ENCODE measurements at places on chromosomes 12 and 14. TPM values are rescaled to one million over a fixed set of nuclear protein-coding genes. Genes with fewer than 3 reads are reported as not detected.

DNA sequence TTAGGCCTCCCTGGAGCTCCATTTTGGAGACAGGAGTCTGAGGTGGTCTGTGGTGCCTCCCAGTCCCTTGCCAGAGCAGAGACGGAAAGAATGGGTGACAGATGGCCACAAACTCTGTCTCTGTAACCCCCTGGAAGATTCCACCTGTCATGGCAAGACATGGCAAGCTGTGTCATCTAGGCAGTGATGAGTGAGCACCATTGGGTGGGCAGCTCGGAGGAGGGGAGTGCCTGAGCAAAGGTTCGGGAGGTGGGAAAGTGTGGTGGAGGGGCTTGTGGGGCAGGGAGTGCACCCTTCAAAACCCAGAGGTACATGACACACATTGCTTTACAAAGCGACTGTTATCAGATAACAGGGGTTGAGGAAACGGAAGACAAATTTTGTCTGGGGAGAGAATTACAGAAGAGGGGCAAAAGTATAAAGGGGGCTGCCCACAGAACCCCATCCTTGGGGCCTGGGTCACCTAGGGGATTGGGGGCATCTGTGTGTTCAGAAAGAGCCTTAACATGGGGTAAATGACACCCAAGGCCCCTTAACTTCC, 3.5 kb downstream of the RIN3 start:
- peak; percentile 40 for DNase-seq

GRCh38 chr12:25617991-25618390, 64.9 kb upstream of the LMNTD1 start:
- no peak for DNase-seq

GRCh38 chr14:61438497-61438859, 117.1 kb downstream of the PRKCH start:
- DNase-seq = no peak

DNA sequence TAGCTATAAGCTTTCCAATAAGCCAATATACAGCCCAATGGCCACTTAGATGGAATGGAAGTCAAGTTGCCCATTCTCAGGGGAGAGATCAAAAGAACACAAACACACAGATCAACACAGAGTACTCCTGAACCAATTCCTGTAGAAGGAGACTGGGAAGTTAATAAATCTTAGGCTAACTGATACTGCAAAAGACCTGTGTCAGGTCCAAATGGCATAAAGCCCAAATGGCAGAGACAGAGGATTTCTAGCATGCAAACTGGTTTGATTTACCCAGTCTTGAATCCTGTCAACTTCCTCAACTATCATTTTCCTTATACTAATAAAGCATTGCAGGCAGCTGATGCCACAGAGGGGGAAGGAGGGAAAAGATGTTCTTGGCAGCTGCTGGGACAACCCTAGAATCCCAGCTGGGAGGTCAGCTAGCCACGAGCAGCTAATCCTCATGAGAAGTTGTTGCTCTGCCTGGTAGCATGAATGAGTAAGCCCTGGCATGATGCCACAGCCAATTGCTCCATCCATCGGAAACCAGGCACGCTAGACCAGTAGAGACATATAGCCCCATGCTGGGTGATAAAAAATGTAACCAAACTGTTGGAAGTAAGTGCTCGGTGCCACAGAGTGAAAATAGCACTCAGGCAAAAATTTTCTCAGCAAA, 26.2 kb downstream of the ANG start:
- DNase-seq = no peak

DNA sequence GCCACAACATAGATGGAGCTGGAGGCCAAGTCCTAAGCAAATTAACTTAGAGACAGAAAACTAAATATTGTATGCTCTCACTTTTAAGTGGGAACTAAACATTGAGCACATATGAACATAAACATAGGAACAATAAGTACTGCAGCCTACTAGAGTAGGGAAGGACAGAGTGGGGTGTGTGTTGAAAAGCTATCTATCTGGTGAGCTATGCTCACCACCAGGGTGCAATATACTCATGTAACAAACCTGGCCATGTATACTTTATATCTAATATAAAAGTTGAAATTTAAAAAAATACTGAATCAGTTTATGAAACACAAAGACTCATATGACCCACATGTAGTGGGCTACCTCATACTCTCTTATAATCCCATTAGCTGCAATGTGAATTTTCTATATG, 1305.0 kb downstream of the LRFN5 start:
- DNase-seq = no peak

SLCO1A2 gene
- not detected for total RNA-seq

DNA sequence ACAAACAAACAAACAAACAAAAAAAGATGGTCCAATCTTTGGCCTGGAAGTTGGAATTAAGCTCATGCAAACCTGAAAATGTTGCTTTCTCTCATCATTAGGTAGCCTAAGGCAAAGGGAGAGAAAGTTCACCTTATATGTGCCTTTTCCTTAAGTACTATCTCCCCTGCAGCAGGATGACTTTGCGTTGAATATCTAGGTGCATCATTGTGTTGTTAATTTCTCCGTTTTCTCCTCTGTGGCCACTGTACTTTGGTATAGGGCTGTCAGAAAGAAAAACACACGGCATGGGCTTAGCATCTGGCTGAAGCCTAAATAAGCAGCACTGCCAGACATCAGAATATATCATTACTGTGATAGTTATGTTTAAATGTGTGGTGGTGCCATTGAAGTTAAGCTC, 345.5 kb downstream of the BCAT1 start:
- DNase-seq = no peak

GRCh38 chr12:120342175-120343038, 14.8 kb upstream of the PLA2G1B start:
- no peak for DNase-seq

VDR gene
- total RNA-seq = 13.2 TPM

DNA sequence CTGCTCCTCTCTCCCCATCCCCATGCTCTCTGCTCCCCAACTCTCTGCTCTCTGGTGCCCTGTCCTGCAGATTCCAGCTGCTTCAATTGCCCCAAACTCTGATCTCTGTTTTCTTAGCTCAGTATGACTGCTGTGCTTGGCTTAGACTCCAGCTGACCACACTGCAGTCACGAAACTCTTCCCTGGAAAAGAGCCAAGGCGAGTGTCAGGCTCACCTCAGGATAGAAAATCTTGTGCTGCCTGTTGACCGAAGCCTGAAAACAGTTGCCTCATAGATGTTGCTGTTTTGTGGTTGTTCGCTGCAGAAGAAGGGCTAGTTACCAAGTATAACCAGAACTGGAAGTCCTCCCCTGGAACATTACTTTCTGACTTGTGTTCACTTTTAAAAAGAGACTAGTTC, 6.7 kb upstream of the STON2 start:
- DNase-seq = no peak

KRT75 gene
- total RNA-seq = not detected

GRCh38 chr14:31582286-31582691, 21.1 kb downstream of the NUBPL start:
- DNase-seq = no peak

SCN8A gene
- total RNA-seq = 1.4 TPM

GRCh38 chr12:33587784-33588712, 148.4 kb upstream of the SYT10 start:
- DNase-seq = no peak

- no peak for DNase-seq
Measured at GRCh38 chr14:32443890-32444661, 115.0 kb downstream of the AKAP6 start.

All from activated CD8-positive, alpha-beta T cell treated with anti-CD3 and anti-CD28 coated beads, Interleukin-2, amount 10 ng/mL, durations not matched to agents 7 days and 5 days (primary cell).